RWPE1 (cell line): ENCODE measurements at places on chromosomes 5 and 9.

- no peak for DNase-seq
These were observed 281.7 kb downstream of the CCDC171 start for GRCh38 chr9:15834541-15834940.

- DNase-seq = no peak
These were observed 3.6 kb upstream of the FST start for GRCh38 chr5:53476531-53477480.

- DNase-seq = peak; percentile 56
These were observed 23.3 kb downstream of the TNFSF8 start for GRCh38 chr9:114906922-114907571.

DNA sequence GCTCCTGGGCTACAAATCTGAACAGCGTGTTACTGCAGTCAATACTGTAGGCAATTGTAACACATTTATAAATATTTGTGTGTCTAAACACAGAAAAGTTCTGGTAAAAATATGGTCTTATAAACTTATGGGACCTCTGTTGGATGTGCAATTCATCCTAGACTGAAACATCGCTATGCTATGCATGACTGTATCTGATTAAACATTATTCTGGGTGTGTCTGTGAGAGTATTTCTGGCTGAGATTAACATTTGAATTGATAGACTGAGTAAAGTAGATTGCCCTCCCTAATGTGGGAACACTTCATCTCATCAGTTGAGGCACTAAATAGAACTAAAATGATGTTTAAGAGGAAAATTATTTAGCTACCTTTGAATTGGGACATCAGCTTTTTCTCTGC lies 24.3 kb upstream of the PRDM9 start:
- no peak for DNase-seq

DNA sequence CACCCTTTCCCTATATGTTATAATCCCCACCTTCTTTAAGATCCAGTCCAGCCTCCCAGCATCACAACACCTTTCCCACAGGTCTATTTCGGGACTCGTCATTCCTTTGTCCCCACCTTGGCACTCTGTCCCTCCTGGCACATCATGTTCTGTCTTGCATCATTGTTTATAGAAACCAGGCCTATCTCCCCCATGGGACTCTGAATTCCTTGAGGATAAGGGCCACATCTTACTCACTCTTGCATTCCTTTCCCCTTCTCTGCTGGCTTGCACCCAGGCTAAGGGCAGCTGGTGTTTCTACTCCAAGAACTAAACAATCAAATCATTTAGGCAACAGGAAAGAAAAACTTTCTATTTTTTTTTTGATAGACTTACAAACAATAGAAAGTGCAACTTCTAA lies 205.7 kb downstream of the AGTPBP1 start:
- DNase-seq = peak; percentile 38

- DNase-seq = no peak
These were observed 37.7 kb downstream of the NR4A3 start for GRCh38 chr9:99859243-99859980.

DNA sequence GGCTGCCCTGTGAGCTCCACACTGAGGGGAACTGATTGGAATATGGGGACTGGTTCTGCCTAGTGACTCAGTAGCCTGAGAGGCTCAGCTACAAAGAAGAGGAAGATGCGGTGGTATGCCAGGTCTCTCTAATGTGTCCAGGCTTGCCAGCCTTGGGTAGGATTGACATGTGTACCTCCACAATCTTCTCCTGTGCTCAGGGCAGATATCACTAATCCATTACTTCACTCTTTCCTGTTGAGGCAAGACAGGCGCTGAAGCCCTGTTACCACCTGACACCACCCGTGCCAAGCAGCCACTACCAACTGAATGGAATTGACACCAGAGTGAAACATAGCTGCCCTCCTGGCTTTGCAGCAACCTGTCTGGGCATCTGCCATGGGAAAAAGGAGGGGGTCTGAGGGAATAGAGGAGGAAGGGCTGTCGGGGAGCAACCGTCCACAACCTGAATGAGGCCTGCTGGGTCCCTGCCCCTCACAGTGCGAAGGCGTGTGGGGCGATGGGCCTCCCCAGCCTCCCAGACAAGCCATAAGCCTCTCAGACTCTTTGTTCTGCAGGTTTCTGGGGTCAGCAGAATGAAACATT lies 114.7 kb upstream of the CXCL14 start:
- peak; percentile 88 for DNase-seq

DNA sequence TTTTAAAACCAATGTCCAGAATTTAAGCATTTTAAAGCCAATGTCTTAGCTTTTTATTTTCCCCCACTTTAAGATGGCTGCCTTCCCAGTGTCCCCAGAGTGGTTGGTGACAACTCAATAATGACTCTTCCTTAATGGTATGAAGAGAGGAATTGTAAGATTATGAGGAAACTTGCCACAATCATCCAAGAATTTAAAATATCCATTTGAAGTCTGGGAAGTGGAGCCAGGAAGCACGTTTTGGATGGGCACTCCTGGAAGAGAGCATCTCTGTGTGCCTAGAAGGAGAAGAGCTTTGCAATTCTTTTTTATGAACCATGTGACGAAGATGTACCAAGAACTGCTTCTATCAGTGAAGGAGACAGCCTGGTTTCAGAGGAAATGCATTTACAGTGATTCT lies 11.3 kb upstream of the IGFBPL1 start:
- no peak for DNase-seq

DNA sequence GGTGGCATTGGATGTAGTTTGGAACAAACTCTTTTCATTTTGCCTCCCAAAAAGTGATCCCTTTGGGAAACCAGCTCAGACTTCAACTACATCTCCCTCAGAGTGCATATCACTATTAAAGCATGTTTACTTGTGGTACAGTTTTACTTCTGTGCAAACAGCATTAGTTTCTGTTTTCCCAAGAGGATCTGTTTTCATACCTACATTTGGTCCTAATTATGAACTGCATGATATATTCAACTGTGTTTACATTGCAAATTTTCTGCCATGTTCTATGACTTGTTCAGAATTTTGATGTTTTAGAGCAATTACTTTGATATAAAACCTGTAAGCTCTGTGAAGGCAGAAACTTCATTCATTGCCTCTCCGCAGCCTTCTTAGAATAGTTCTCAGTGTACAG lies 681.5 kb upstream of the ACO1 start:
- no peak for DNase-seq

DNA sequence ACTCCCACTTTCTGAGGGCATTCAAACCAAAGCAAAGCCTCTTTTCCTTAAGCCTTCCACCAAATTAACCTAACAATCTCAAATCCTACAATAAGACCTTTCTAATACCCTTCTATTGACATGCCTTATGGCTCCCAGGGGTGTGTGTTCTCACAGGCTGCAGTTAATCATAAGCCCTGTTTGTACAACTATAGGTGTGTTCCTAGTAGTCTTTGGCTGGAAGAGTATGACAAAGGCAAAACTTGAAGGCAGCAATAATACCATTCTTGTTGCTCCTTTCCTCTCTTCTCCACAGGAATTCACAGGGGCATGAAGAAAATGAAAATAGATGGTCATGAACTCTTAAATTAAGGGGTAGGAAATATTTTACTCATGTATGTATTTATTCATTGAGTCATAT lies 10.9 kb upstream of the FBXO38 start:
- no peak for DNase-seq

- DNase-seq = no peak
These were observed 30.5 kb downstream of the XRCC4 start for GRCh38 chr5:83107692-83108420.

DNA sequence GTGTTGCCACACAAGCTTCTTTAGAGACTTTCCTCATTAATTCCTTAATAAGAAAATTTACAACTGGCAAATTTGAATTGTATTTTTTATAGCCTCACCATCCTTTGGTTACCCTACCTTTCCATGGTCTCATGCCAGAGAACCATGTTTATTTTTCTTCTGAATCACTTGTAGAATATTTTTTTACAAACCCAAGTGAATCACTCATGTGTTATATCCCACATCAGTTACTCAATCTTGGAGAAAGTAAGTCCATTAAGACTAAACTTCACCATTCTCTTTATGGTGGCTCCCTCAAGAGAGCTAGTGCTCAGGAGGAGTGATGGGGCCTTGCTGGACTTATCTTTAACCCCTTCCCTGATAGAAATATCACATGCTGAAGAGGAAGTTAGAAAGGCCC lies 128.9 kb downstream of the SUSD1 start:
- DNase-seq = peak; percentile 80

DNA sequence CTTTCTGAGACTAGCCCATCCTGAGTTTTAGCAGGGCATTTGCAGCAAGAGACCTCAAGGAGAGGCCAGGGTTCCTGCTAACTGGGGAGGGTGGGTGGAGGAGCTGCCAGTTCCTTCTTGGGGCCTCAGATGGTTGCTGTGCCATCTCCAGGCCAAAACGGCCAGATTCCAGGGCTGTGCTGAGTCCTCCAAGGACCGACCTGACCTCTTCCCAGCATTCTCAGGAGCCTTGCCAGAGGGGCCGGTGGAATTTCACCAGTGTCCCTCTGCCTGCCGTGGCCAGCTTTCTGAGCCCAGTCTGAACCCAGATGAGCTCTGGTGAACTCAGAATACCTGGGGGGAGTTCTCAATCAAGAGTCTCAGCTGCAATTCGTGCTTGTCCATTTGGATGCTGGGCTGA lies 54.3 kb downstream of the TSTD2 start:
- DNase-seq = no peak

- no peak for DNase-seq
These were observed 59.1 kb downstream of the PHF2 start for GRCh38 chr9:93635186-93636107.

- no peak for DNase-seq
These were observed 226.8 kb upstream of the DAPK1 start for GRCh38 chr9:87270848-87271234.

GRCh38 chr9:94693485-94694204 lies 32.9 kb upstream of the AOPEP start:
- no peak for DNase-seq

- DNase-seq = no peak
These were observed 54.7 kb downstream of the SREK1 start for GRCh38 chr5:66198837-66199236.

- DNase-seq = no peak
These were observed 791.2 kb upstream of the ZNF608 start for GRCh38 chr5:125537661-125538060.

GRCh38 chr5:72232838-72233237 lies 87.2 kb downstream of the MRPS27 start:
- no peak for DNase-seq

DNA sequence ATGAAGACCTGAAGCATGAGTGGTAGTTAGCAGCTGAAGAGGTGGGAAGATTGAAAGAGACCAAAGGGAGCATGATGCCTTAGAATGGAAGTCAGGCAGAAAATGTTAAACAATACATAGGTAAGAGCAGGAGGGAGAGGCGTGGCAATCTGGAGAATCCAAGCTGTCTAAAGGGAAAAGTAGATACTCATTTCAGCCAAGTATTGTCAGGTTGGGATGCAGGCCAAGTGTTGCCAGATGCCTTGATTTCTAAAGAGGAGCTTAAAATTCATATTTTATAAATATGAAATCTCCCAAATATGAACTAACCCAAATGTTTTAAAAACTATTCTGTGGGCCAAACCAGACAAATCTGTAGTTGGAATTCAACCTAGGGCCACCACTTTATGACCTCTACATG lies 4.2 kb downstream of the PAM start:
- no peak for DNase-seq

GRCh38 chr5:180209137-180209581 lies at the start of gene RASGEF1C:
RASGEF1C (minus strand) TSS chr5:180209211; CDS start chr5:180138052, 71,159 bp downstream.
- DNase-seq = peak; percentile 82

- peak; percentile 63 for DNase-seq
These were observed 680 bp downstream of the GOLPH3 start for GRCh38 chr5:32173267-32174010.

DNA sequence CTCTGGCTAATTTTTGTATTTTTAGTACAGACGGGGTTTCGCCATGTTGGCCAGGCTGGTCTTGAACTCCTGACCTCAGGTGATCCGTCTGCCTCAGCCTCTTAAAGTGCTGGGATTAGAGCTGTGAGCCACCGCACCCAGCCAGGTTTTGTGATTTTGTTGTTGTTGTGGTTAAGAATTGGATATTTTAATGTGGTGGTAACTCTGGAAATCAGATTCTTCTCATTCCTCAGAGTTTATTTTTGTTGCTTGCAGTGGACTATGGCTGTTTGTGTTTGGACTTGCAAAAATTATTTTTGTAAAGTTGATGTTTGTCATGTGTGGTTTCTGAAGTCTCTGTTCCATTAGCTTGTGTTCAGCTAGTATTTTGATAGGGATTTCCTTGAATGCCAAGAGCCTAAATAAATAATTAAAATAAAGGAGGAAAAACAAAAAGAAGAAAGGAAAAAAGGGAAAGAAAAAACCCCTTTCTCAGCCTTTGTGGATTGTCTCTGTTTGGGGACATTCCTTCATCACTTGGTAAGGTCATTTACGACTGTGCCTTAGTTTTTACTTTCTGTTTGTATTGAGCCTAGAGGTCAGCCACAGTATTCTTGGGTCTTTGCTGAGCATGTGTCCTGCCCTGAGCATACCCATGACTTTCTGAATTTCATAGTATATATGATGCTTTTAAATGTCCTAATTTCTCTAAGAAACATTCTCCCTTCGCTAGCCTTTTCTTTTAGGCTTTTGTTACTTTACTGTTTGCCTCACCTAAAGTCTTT lies 37.3 kb downstream of the PBX3 start:
- no peak for DNase-seq

- DNase-seq = peak; percentile 85
These were observed 52.8 kb upstream of the CCDC112 start for GRCh38 chr5:115349001-115349817.

GRCh38 chr5:144085381-144085780 lies 85.1 kb downstream of the YIPF5 start:
- DNase-seq = peak; percentile 23

DNA sequence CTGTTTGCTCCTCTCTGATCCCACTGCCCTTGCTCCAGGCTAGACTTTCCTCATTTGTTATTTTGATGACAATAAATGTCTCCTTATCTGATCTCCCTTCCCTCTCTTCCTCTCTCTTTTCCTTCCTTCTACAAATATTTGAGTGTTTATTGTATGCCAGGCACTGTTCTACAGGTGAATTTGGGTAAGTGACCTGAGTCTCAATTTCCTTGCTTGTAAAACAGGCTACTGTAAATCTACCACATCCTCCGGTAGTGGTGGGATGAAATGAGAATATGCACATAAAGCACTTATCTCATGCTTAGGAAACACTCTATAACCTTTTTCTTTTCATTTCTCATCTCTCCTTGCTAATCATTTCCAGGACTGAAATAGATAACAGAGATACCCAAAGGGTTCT lies 86.4 kb downstream of the HMHB1 start:
- no peak for DNase-seq

- DNase-seq = no peak
These were observed 28.7 kb upstream of the UBAC1 start for GRCh38 chr9:135989722-135990467.

DNA sequence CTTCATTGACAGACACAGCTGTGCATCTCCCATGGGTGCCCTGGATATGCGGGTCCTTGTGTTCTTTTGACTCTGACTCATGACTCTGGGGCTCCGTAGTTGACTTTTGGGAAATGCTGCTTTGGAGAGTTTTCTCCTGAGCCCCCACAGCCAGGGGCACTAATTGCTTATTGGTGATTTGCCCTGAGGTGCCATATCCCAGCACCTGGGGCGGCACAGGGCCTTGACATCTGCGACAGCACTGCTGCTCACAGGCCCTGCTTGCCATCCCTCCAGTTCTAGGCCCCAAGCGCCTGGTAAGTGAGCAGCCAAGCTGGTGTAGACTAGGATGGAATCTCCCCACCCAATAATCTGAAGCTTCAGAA lies 75.1 kb downstream of the AMBP start:
- DNase-seq = no peak

GRCh38 chr5:91787718-91788117 lies 404.6 kb upstream of the ARRDC3 start:
- DNase-seq = peak; percentile 10
